ENCODE measurements at places on chromosomes 16 and 17.
A peak's percentile ranks its signal among the peaks of the same experiment; 100 is the strongest.

DNA sequence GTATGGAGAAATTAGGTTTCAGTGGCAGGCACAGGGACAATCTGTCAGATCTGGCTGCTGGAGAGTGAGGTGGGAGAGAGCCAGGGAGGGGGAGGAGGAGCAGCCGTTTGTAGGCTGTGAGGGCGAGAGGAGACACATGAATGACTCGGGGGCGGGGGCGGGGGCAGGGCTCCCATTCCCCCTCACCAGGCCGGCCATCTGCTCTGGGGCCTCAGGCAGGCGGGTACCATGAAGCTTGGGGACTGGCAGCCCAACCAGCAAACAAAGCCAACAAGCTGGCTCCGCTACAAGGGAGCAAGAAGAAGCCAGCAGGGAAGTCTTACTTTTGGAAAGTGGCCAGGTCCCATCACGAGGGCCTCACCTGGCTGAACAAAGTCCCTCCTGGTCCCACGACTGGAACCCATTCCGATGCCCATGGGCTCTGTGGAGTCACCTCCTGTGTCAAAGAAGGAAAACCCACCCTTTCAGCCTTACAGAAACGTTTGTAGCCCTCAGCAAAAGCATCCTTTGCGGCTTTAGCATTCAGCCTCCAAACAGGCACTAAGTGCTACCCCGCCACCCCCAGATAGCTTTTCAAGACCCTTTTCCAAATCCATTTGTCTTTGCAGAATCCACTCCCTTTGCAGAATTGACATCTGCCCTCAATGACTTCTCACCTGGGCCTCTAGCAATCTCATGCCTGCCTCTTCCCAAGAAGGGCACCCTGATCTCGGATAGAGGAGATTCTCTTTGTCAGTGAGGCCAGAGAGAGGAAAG is 9.2 kb upstream of the SSTR2 start:
- DNase-seq, result no peak
- H3K27ac ChIP-seq, result no peak overlapping the region
- H3K36me3 ChIP-seq, result no peaks in the 10 kb centered on the region
- H3K4me1 ChIP-seq, result no peaks in the 10 kb centered on the region
- no peak overlapping the region for H3K4me3 ChIP-seq

DNA sequence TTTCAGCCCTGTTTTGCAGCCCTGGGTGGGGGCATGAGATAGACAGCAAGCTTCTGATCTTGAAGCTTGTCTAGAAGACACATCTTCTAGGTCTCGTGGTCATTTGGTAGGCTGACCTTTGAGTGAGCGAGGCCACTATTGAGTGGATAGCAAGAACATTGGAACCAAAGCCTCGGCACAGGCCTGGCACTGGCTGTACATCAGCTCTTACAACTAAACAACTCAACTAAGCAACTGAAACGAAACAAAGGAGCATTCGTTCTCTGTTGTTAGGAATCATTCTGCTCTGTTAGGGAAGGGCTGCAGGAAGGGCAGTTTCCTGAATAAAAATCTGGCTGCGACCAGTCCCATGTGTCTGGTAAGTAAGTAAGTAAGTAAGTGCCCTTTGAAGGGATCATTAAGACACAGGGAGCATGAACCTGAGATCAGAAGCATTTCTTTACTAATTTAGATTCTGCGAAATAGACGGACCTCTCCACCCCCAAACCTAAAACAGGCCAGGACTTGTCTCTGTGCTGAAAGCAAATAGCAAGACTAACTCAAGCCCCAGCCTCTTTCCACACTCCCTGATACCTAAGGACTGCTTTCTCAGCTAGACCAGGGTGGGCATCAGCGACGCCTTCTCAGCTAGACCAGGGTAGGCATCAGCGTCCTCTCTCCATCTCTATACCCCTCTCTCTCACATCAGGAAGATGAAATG is 22.7 kb downstream of the CYB561 start:
- no peak for DNase-seq
- H3K27ac ChIP-seq, result no peak overlapping the region
- no peaks in the 10 kb centered on the region for H3K4me1 ChIP-seq
- H3K36me3 ChIP-seq, result peaks cover 6% of the 10 kb centered on the region
- H3K27me3 ChIP-seq, result no peaks in the 10 kb centered on the region
- no peak overlapping the region for H3K4me3 ChIP-seq

DNA sequence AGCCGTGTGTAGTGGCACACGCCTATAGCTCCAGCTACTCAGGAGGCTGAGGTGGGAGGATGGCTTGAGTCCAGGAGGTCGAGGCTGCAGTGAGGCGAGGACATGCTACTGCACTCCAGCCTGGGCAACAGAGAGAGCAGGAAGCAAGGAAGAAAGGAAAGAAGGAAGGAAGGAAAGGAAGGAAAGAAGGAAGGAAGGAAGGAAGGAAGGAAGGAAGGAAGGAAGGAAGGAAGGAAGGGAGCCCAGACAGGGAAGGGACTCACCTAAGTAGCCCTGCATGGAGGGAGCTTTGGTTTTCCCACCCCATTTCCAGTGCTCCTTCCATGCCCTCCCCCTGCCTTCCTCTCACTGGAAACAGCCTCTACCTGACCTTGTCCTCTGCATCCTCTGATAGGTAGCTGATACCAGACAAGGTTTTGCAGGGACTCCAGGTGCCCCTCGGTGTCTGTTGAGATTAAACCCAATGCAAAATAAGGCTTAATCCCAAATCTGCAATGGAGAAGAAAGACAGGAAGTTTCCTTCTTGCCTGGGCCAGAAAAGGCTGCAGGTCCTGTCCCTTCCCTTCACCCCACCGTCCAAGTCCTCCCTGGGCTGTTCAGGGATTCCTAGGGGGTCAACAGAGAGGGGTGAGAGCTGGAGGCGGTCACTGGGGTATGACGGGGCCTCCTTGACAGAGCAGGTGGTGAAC is 21.5 kb upstream of the CA4 start:
- no peaks in the 10 kb centered on the region for H3K4me1 ChIP-seq
- peak; percentile 39 for DNase-seq
- no peak overlapping the region for H3K27ac ChIP-seq
- no peak overlapping the region for H3K4me3 ChIP-seq
- no peaks in the 10 kb centered on the region for H3K27me3 ChIP-seq

GRCh38 chr17:77247048-77247541 is 106.3 kb downstream of the SEC14L1 start:
- DNase-seq, result no peak
- no peaks in the 10 kb centered on the region for H3K36me3 ChIP-seq
- H3K27ac ChIP-seq, result no peak overlapping the region
- H3K4me1 ChIP-seq, result peaks cover 8% of the 10 kb centered on the region
- no peaks in the 10 kb centered on the region for H3K27me3 ChIP-seq
- H3K4me3 ChIP-seq, result peak overlapping the region; percentile 71

GRCh38 chr17:68909066-68909465 is 46.1 kb downstream of the ABCA8 start:
- H3K27me3 ChIP-seq, result no peaks in the 10 kb centered on the region
- H3K36me3 ChIP-seq, result no peaks in the 10 kb centered on the region
- H3K4me1 ChIP-seq, result no peaks in the 10 kb centered on the region

DNA sequence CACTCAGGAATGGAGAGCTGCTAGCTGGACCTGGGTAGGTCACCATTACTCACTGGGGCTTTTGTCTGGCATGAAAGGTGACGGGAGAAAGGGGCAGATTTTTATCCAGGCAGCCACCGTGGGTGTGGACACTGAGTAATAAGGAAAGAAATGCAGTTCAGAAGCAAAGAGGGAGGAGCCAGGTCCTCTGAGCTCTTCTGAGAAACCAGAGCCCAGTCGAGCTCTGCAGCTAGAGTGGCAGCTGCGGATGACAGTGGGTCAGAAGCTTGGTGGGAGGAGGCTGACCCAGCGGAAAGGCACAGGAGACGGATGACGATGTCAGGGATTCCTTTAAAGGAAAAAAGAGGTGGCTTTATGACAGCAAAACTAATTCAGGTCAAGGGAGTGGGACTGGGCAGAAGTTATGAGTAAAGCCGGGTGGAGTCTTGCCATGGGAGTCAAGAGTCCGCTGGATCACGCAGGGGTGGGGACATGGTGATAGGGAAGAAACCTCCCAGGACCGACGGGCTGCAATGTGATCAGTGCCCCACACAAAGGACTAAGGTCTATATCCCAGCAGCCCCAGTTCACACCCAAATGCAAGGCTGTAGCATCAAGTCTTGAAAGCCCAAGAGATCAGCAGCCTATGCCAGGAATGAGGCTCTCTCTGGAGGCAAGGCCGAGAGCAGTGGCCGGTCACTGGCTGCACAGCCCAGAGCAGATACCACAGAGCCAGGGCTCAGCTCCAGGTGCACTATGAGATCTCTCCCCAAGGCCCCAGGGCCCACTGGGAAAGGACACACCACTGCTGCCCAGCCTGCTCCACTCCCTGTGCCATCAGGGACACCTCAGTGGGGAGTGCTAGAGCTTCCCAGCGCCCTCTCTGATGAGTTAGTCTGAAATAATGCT is 6.3 kb upstream of the MNT start:
- peaks cover 49% of the 10 kb centered on the region for H3K4me1 ChIP-seq
- H3K4me3 ChIP-seq, result no peak overlapping the region
- no peaks in the 10 kb centered on the region for H3K36me3 ChIP-seq
- H3K27ac ChIP-seq, result peak overlapping the region; percentile 97
- DNase-seq, result peak; percentile 80

Data from ascending aorta (tissue), 2 donors.